Coronary artery (tissue), 2 donors: ENCODE measurements at places on chromosomes 12 and 14.

DNA sequence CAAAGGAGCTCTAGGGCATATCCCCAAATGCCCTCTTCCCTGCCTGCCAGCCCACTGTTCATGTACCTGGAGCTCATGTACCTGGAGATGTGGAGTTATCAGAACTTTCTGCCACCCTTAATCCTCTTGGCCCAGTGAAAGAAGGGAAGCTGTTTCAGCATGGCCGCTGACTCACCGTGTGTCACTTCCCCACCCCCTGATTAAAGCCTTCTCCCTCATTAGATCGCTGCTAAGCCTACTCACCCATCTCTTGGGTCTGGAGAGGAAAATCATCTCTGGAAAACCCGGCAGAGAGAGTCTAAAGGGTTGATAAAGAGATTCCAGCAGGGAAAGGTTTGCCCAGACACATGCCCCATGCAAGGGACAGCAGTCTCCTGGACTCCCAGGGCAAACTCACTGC is 4.5 kb upstream of the LTBP2 start:
- no peak for DNase-seq

- no peak for DNase-seq
Measured at GRCh38 chr14:53437858-53438257, 284.7 kb upstream of the DDHD1 start.

GRCh38 chr12:54045868-54046521 is 7.6 kb upstream of the HOXC4 start:
- DNase-seq: no peak

DNA sequence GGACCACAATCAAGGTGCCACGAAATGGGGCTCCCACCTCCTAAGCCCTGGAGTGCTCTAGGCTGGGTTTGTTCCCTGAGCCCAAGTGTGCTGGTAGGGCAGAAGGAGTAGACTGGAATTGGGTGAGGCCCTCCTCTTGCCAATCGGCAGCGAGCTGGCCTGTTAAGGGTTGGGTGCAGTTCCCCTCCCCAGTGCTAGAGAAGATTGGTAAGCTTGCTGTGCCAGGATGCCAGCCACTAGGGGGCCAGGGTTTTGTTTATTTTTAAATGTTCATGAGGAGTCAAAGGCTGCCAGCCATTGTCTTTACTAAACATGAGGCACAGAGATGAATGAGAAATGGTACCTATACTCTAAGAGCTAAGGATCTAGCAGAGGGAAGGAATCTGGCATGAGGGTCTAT is 79.7 kb downstream of the SPTB start:
- no peak for DNase-seq

GRCh38 chr14:76203086-76204001 is 51.6 kb downstream of the GPATCH2L start:
- DNase-seq: no peak

DNA sequence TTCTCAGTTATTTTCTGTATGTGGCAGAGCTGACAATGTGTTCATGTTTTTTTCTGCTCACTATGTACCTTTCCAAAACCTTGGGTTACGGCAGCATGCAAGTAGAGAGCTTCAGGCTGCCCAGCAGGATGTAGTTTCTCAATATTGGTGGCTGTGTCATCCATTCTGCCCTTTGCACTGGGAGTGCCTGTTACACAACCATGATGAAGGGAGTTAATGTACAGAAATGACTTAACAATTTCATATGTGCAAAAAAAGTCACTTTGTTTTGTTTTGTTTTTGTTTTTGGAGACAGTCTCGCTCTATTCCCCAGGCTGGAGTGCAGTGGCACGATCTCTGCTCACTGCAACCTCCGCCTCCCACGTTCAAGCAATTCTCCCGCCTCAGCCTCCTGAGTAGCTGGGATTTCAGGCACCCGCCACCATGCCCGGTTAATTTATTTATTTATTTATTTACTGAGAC is 6.1 kb upstream of the CNIH1 start:
- no peak for DNase-seq

DNA sequence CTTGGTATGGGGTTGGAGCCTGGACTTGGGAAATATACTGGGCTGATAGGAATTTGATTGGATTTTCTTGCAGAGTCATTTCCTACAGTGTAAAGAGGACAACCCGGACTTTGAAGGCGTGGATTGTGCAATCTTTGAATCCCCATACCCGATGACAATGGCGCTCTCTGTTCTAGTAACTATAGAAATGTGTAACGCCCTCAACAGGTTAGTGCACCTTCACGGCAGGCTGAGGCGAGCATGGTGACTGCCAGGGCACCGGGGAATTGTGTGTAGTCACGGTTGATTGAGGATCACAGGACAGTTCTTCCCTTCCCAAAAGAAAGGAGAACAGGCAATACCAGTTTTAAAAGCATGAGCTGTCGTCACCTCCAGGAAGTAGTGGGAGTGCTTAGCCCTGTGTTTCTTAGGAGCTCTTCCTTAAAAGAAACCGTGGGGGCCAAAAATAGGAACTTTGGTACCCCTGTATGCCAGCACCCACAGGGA is 58.3 kb downstream of the ANAPC7 start:
- no peak for DNase-seq

GRCh38 chr14:68384335-68384734 is 408.5 kb downstream of the ZFP36L1 start:
- no peak for DNase-seq

- DNase-seq: no peak
Measured at GRCh38 chr12:113064395-113065125, 8.0 kb downstream of the DTX1 start.

GRCh38 chr12:10179776-10180181 is 947 bp downstream of the TMEM52B start:
- no peak for DNase-seq

DNA sequence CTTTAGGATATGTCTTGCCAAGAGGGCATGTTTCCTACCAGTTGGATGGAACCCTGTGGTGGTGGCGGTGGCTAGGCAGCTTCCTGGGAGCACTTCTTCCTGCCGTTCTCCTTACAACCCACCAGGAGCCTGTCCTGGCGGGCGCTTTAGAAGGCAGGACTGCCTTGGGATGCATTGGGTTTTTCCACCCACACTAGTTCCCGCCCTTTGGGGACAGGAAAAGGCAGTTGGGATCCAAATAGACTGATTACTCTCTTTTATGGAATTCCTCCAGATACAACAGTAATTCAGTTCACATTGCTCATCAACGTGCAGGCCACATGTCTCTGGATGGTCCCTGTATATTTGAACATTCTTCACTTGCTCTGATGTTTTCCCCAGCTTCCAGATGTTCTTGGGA is 305.7 kb upstream of the SSTR1 start:
- no peak for DNase-seq

GRCh38 chr14:20434701-20435581 is 1.0 kb downstream of the KLHL33 start:
- no peak for DNase-seq

GRCh38 chr12:51265024-51265423 is 5.2 kb downstream of the SMAGP start:
- no peak for DNase-seq

- no peak for DNase-seq
Measured at GRCh38 chr12:38954238-38954873, 49.0 kb upstream of the CPNE8 start.

GRCh38 chr14:59360923-59361794 is 104.0 kb downstream of the GPR135 start:
- no peak for DNase-seq

DNA sequence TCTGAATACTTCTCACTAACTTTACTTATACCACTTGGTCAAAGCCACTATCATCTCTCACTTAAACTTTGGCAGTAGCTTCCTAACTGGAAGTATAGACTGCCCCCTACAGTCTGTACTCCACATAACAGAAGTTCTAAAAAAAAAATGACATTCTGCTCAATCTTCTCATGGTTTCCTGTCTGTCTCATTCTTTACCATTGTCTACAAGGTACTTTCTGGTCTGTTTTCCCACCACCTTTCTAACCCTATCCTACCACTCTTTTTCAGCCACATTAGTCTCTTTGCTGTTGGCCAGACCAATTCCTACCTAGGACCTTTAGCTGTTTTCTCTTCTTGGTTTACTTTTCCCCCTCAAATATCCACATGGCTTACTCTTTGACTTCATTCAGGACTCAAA is 14.7 kb downstream of the CPSF6 start:
- DNase-seq: no peak

- DNase-seq: no peak
Measured at GRCh38 chr12:54988402-54989054, 4.0 kb upstream of the TESPA1 start.

- no peak for DNase-seq
Measured at GRCh38 chr12:89988188-89988915, 279.7 kb upstream of the ATP2B1 start.

- no peak for DNase-seq
Measured at GRCh38 chr12:10853776-10854175, 4.5 kb upstream of the PRR4 start.

- DNase-seq: no peak
Measured at GRCh38 chr12:54413284-54414190, 5.5 kb downstream of the ITGA5 start.

DNA sequence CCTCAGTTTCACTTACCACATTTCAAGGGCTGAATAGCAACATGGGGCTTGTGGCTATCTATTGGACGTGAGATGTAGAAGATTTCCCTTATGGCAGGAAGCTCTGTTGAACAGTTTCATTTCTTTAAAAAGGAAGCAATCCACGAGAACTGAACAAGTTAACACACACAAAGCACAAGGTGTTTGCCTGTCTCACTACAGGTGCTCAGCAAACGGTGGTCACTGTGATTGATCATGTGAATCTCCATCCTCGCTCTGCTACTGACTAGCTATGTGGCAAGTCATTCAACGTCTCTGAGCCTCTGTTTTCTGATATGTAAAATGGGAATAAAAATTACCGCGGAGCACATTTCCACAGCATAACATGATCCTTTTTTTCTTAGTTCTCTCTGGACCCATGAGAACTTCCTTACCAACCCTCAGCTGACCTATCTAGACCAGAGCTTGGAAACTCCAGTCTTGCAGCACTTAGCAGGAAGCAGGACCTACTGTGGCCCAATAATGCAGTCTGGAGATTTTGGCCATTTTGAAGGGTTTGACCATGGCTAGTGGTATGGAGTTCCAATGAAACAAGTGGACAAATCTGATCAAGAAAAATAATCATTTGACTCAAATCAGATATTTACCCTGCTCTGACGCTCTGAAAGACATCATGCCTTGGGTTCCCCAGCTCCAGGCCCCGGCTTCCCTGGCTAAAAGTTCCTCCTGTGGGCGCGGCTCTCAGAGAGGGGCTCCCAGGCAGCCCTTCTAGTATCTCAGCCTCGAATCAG is 278.8 kb downstream of the ZFP36L1 start:
- no peak for DNase-seq

GRCh38 chr14:81269100-81269978 is 48.6 kb upstream of the GTF2A1 start:
- DNase-seq: no peak

DNA sequence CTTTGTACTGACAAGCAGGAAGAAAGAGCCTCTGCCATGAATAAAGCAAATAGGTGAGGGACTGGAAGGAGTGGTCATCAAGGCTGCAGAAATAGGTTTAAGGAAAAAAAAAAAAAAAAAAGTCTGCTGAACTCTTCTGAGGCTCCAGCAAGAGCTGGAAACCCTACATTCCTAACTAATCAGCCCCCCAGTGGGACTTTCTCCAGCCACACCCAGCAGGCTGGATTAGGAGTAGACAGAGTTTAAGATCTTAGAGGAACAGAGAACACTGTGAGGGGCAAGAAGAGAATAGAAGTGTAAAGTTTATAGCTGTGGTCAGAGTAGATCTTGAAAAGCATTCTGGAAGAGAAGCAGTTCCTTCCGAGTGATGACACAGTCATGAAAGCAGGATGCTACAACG is 66.4 kb downstream of the ATXN2 start:
- DNase-seq: no peak

GRCh38 chr14:61724133-61724532 is 28.8 kb downstream of the HIF1A start:
- no peak for DNase-seq

- no peak for DNase-seq
Measured at GRCh38 chr14:95396221-95396620, 76.5 kb upstream of the CLMN start.

DNA sequence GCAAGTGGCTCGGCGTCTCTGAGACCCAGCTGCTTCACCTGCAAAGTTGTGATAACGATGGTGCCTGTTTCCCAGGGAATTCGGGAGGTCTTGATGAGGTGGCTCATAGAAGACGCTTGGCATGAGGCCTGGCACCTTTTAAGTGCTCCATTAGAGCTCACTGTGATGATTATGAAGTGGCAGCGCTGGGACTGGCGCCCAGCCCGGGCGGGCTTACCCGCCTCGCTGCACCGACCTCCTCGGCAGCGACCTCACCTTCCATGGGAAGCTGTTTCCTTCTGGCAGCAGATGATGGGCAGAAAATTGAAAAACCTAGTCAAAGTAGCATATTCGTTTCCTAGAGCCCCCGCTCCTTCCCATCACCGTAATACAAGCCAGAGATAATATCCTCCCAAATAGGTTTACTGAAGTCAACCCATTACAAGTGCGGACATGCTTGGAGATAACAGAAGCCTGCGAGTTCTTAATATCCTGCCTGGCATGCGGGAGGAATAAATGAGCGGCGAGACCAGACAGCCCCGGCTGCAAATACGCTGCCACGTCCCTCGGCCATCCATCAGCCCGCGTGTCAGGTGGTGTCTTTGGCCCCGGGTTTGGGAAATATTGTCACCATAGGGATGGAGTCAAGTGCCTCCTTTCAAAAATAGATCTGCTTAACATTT is 35.2 kb upstream of the DLK1 start:
- no peak for DNase-seq
